ENCODE measurements at places on chromosomes 7 and 10. TPM values are rescaled to one million over a fixed set of nuclear protein-coding genes. Genes with fewer than 3 reads are reported as not detected.

GARIN1A gene
- total RNA-seq = 1.5 TPM

TFPI2 gene
- total RNA-seq = 649 TPM

ADAM8 gene
- 1.2 TPM for total RNA-seq

AKR1C4 gene
- total RNA-seq = not detected

DPCD gene
- 44.2 TPM for total RNA-seq

ADIRF gene
- 1.5 TPM for total RNA-seq

PIK3CG gene
- not detected for total RNA-seq

UPK3B gene
- not detected for total RNA-seq

TFEC gene
- total RNA-seq = 0.46 TPM

HMX2 gene
- not detected for total RNA-seq

FANK1 gene
- 4.6 TPM for total RNA-seq

SP4 gene
- 3.0 TPM for total RNA-seq

PARD3 gene
- total RNA-seq = 38.9 TPM

CTNNA3 gene
- total RNA-seq = under 0.01 TPM

IDI2 gene
- not detected for total RNA-seq

EN2 gene
- total RNA-seq = under 0.01 TPM

MRLN gene
- total RNA-seq = not detected

C10orf120 gene
- not detected for total RNA-seq

PFKFB3 gene
- total RNA-seq = 111 TPM

KCNMA1 gene
- total RNA-seq = 107 TPM

DHX32 gene
- total RNA-seq = 42.0 TPM

PTF1A gene
- total RNA-seq = not detected

ST7 gene
- total RNA-seq = 20.3 TPM

SRRM3 gene
- 0.30 TPM for total RNA-seq

FAM25A gene
- total RNA-seq = not detected

CNOT4 gene
- 7.4 TPM for total RNA-seq

PRSS37 gene
- total RNA-seq = not detected

LRIT1 gene
- total RNA-seq = not detected

SLC13A1 gene
- total RNA-seq = not detected

PROSER2 gene
- total RNA-seq = 0.92 TPM

SUN3 gene
- total RNA-seq = not detected

ACSL5 gene
- 0.30 TPM for total RNA-seq

MYOF gene
- total RNA-seq = 385 TPM

LFNG gene
- 16.6 TPM for total RNA-seq

TEX36 gene
- not detected for total RNA-seq

KIAA1549 gene
- 3.6 TPM for total RNA-seq

MSS51 gene
- 2.7 TPM for total RNA-seq

EVX1 gene
- not detected for total RNA-seq

DOCK1 gene
- total RNA-seq = 69.8 TPM

COBL gene
- total RNA-seq = not detected

KCNIP2 gene
- total RNA-seq = 0.59 TPM

PRKCQ gene
- 0.55 TPM for total RNA-seq

SHTN1 gene
- total RNA-seq = 2.9 TPM

ZNF804B gene
- not detected for total RNA-seq

SEMA3D gene
- 6.8 TPM for total RNA-seq

TAS2R41 gene
- total RNA-seq = not detected

ECHDC3 gene
- 3.9 TPM for total RNA-seq

KAT6B gene
- 24.2 TPM for total RNA-seq

STAG3 gene
- total RNA-seq = 0.88 TPM

LBX1 gene
- not detected for total RNA-seq

RAMP3 gene
- not detected for total RNA-seq

WDR37 gene
- 16.3 TPM for total RNA-seq

BAG3 gene
- total RNA-seq = 12.2 TPM

ACHE gene
- total RNA-seq = 0.30 TPM

ST8SIA6 gene
- total RNA-seq = 0.14 TPM

INMT gene
- total RNA-seq = 0.30 TPM

MYO3A gene
- total RNA-seq = not detected

TRUB1 gene
- 34.7 TPM for total RNA-seq

Measured in smooth muscle cell of the umbilical artery (primary cell).